ENCODE measurements at places on chromosomes 16 and 17.
A peak's percentile ranks its signal among the peaks of the same experiment; 100 is the strongest.

DNA sequence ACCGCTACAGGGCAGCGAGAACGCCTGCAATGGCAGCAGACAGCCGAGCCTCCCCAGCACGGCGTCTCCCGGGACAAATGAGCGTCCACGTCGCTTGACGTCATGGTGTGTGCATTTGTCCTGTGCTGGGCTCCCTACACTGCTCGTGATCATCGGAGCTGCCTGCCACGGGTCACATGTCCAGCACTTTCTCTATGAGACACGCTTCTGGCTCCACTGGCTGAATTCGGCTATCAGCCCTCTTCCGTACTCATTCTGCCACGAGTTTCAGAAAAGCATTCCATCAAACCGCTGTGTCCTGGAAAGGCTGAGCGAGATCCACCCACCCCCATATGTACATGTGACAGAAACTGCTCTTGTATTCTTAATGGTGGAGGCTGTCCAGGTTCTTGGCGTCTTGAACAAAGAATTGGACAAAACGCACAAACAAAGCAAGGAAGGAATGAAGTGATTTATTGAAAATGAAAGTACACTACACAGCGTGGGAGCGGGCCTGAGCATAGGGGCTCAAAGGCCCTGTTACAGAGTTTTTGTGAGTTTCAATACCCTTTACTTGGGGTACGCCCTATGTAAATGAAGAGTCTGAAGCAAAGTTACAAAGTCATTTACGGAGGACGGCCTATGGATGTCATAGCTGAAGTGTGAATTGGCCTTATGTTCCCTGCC, 28.5 kb upstream of the SHCBP1 start:
- DNase-seq, result no peak

DNA sequence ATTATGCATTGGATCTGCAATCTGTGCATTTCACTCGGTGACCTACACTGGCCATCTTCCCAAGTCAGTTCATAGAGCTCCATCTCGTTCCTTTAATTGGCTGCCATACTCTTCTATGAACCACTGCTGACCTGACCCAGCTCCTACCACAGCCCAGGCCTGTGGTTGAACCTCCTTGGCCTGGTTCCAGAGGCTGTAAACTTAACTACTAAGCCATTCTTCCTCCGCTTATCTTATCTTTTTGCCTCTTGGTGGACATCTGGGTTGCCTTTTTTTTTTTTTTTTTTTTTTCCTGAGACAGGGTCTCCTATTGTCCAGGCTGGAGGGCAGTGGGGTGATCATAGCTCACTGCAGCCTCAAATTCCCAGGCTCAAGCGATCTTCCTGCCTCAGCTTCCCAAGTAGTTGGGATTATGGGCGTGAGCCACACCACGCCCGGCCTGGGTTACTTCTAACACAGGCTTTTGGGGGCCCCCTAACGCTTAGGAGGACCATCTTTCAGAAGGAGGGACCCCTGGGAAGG, 18.3 kb downstream of the COQ7 start:
- DNase-seq, result no peak

- DNase-seq, result no peak
These were observed 1.8 kb downstream of the GHDC start for GRCh38 chr17:42192189-42193126.

DNA sequence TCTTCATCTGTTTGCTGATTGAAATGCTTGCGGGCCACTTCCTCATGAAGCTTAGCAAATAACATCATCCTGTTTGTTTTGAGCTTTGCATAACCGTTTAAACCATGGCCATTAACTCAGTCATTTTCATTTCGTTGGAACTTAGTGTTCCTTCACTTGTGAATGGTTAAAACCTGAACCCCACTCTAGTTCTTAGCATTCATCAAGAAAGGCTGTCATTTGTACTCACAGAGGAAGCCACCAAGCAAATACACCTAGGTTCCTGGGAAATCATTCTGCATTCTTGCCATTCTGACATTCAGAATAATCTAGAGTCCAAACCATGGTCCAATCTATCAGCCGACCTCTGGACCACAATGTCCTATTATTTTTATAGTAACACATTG, 8.4 kb upstream of the TAT start:
- no peak for DNase-seq

GRCh38 chr17:69677130-69677529, 262.6 kb downstream of the MAP2K6 start:
- DNase-seq, result no peak

- DNase-seq, result no peak
These were observed 16.2 kb downstream of the MARCHF10 start for GRCh38 chr17:62791767-62792446.

GRCh38 chr16:73062001-73062616, 14.2 kb upstream of the ZFHX3 start:
- DNase-seq, result no peak

GRCh38 chr17:42284566-42284965, 3.7 kb upstream of the STAT5A start:
- DNase-seq, result no peak

DNA sequence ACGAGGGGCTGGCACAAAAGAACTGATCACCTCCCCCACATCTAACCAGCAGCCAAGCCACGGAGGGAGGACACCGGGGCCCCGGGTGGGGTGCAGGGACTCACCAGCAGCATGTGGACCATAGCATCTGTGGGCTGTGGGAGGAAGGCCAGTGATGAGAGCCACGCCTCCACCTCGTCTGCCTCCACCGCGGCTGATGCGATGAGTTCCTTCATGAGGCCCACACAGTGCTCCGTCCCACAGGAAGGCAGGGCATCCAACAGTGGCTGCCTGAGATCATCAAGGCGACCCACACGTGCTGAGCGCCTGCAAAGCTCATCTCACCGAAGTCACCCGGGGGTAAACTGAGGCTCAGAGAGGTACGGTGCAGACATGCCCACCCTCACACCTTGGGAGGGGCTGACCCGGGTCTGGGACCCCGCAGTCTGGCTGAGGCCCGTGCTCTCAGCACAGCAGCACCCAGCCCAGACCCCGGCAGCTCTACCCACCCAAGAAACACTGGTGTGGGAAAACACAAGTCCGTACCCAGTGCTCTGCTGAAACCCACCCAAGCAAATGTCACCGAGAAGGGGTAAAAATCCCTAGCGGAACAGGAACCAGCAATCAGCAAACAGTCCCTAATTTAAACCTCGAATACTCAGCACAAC, 85.9 kb downstream of the LITAF start:
- DNase-seq, result no peak

GRCh38 chr17:28634206-28634865, 10.6 kb downstream of the BLTP2 start:
- DNase-seq, result peak; percentile 5

All from NCI-H1436 (cell line).